ENCODE measurements at places on chromosomes 1 and 21.
A peak's percentile ranks its signal among the peaks of the same experiment; 100 is the strongest.

DNA sequence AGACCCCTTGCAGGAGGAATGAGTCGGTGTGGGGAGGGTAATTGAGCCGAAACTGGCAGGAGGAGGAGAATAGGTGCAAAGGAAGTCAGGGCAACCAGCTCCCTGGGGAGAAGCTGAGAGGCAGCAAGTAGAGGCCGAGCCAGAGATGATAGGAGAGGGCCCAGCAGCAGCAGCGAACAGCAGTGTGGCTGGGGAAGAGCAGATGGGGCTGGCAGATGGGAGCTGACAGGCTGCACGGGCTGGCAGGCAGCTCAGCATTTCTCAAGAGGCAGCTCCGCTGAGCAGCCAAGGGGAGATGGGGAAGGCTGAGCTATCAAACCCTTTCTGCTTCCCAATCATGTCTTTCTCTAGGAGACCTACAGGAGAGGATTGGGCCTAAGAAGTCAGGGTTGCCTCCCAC, 158.2 kb downstream of the TRIM33 start:
- DNase-seq, result no peak

DNA sequence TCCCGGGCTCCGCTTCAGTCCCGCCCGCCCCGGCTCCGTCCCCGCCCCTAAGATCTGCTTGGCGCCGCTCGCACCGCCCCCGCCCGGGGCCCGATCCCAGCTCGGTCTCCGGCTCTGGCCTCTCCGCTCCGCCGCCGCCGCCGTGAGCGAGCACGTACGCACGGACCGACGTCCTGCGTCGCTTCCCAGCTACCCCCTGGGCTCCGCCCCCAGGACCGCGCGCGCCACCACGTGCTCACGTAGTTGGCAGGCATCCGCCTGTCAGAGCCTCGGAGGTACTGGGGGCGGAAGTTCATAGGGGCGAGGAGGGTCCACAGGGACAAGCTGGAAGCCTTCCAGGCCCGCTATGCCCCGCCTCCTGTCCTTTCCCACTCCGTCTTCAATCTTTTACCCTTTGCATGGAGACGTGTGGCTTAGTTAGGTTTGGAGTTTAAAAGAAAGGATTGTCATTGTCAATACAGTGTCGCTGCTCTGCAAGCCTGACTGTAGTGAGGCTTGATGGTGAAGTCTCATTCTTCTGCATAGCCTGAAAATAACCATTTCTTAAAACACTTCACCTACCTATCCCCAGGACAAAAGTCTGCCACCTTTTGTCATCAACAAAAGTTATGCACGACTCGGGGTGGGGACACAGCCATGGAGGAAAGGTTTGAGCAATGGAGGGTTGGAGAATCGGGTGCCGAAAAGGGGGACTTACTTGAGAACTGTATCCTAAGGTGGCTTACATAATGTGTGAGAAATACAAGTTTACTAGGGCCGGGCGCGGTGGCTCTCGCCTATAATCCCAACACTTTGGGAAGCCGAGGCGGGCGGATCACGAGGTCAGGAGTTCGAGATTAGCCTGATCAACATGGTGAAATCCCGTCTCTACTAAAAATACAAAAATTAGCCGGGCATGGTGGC, at the start of gene CLK2:
Gene CLK2 (minus strand): TSS at position 162 of the 903 bp plus-strand sequence. CDS start 2,527 bp downstream, outside the sequence.
- DNase-seq, result peak; percentile 97

DNA sequence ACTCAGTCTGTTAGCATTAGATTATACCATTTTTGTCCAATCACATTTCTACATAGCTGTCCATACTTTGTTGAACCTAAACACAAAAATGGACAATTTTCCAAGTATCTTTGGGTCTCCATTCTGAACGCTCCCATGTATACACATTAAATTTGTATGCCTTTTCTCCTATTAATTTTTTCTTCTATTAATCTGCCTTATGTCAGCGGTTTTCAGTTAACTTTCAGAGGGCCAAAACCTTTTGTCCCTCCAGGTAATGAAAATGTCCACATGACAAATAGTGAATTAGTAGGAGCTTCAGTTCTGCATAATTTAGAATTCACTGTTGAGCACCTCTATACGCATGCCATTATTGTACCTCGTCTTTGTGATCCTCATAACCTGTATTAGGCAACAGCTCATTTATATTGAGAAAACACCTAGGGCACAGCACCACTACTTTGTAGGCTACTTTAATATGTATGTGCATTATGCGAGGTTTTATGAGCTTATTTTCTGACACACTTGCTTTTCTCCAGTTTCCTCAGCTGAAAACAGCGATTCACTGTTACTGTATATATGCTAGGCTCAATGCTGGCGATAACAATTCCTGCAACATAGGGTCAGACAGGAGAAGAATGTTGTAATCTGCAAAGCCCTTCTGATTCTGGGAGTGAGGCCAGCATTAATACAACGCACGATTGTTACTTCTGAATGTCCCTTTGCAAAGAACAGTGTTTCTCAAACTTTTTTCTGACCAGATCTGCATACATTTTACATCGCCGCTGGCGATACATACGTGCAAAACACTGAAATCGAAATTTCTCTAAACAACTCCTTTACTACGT, 1.1 kb upstream of the ABCD3 start:
- no peak for DNase-seq

DNA sequence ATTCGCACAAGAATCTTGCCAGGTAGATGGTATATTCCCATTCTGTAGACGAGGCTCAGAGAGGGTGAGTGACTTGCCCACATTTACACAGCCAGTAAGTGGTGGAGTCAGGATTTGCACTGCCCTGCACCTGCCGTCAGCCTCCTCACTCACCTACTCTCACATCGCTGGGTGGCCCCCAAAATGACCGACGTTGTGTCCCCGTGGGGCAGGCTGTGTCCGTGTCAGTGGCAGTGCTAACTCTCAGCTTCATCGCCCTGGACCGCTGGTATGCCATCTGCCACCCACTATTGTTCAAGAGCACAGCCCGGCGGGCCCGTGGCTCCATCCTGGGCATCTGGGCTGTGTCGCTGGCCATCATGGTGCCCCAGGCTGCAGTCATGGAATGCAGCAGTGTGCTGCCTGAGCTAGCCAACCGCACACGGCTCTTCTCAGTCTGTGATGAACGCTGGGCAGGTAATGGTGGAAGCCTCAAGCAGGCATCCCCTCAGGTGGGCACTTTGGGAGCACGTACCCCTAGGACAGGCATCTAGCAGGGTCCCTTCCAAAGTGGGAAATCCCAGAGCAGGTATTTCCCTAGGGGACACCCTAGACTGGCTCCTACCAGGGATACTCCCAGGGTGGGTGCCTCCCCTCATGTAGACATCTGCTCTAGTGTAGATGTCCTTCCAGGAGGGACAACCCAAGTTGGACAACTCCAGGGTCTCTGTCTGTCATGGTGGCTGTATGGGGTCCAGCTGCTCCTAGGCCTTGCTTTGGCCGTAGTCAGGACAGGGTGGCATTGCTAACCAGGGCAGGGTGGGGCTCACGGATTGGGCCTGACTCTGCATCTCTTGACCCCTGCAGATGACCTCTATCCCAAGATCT, 3.4 kb downstream of the HCRTR1 start:
- DNase-seq, result no peak

- no peak for DNase-seq
These were observed 626.2 kb upstream of the TMPRSS15 start for GRCh38 chr21:19029816-19030215.

DNA sequence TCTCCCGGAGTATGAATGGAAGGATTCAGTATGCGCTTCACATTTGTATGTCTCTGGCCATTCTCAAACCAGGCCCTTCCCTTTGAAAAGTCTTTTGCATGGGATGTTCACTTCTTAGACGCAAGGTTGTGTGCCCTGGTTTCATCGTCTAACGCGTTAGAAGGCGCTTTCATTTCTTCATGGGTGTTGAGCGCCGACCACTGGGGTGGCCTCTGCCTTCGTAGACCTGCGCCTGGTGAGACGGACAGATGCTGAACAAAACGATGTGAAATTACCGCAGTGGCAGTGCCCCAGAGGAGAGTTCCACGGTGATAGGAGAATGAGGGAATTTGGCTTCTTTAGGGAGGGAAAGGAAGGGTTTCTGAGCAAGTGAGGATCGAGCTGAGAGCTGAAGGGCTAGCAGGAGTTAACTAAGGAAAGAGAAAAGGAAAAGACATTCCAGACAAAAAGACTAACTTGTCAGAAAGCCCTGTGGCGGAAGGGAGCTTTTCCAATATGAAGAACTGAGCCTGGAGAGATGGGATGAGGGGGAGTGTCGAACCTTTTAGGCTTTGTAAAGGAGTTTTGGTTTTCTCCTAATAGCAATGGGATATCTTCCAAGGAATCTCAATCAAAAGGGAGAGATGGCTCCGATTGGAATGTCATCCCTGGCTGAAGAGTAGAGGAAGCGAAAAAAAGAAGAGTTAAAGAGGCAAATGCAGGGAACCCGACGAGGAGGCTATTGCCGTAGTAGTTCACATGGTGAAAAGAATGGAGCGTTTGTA, 951 bp downstream of the GGPS1 start:
- peak; percentile 12 for DNase-seq

GRCh38 chr21:39258207-39258606, 55.2 kb downstream of the BRWD1 start:
- no peak for DNase-seq

DNA sequence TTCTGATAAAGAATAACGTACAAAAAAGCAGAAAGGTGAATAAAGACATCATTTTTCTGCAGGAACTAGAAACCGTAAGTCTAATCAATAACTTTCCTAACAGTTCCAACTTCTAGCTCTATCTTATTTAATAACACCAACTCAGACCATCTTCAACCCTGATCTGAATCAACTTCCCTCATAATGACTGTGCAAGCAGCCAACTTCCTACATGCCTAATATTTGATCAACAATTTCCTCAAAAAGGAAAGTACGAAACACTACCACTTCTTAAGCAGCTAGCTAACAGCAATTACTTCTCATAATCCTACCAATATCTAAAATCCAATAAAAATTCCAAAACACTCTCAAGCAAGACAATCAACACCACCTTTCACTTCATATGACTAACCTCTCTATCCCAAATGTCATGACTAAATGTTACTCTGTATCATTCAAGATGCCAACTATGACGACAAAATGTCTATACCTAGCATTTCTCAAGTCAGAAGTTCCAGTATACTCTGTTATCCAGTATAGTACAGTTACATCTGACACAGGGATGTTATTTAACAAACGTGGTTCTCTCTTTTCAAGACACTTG, 1.7 kb downstream of the COP1 start:
- no peak for DNase-seq

DNA sequence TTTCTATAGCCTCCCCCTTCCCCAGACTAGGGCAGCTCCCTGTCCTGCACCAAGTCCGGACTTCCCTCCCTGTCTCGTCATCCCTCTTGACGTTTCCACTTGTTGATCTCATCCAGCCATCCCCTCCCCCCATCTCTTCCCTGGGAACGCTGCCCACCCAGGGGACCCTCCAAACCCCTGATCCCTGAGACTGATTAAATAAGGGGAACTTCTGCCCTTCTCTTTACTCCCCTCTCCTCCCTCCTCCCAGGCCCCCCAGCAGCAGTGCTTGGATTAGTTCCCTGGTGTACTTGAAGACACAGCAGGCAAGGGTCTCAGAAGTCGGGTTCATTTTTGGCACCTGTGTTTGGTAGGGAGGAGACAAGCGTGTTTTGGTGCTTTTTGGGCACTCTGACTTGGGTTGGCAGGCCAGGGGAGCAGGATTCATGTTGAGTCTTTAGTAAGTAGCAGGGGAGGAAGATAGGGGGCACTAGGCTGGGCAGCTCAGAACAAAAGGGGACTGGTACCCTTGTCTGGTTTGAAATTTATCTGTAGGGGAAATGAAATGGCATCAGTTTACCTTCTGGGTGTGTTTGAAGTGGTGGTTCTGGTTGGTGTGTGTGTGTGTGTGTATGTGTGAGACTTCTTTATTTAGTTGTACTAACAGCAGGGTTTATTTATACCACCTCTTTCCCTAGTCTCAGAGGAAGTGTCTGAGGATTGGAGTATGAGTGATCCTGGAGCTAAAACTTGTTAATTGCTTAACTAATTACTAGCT, 11.1 kb downstream of the VANGL2 start:
- no peak for DNase-seq

GRCh38 chr1:20325844-20326420, 35.3 kb downstream of the VWA5B1 start:
- DNase-seq, result no peak

DNA sequence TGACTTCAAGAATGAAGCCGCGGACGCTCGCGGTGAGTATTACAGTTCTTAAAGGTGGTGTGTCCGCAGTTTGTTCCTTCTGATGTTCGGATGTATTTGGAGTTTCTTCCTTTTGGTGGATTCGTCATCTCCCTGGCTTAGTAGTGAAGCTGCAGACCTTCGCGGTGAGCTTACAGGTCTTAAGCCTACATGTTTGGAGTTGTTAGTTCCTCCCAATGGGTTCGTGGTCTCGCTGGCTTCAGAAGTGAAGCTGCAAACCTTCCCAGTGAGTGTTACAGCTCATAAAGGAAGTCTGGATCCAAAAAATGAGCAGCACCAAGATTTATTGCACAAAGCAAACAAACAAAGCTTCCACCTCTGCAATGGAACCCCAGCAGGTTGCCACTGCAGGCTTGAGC, 14.7 kb downstream of the LDLRAD1 start:
- DNase-seq, result no peak

GRCh38 chr1:205496661-205497060, 7.8 kb upstream of the CDK18 start:
- DNase-seq, result no peak

GRCh38 chr1:90712153-90712856, 4.8 kb downstream of the BARHL2 start:
- DNase-seq, result no peak

DNA sequence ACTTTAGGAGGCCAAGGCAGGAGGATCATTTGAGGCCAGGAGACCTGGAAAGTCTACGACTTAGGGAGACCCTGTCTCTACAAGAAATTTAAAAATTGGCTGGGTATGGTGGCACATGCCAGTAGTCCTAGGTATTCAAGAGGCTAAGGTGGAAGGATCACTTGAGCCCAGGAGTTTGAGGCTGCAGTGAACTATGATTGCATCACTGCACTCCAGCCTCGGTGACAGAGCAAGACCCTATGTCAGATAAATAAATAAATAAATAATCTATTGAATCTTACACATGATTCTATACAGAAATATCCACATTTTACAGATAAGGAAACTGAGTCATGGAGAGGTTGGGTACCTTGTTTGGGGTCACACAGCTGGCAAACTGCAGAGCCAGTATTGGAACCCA, 89.1 kb downstream of the MAN1C1 start:
- DNase-seq, result no peak

- DNase-seq, result no peak
These were observed 2.4 kb downstream of the S100A5 start for GRCh38 chr1:153538315-153538821.

DNA sequence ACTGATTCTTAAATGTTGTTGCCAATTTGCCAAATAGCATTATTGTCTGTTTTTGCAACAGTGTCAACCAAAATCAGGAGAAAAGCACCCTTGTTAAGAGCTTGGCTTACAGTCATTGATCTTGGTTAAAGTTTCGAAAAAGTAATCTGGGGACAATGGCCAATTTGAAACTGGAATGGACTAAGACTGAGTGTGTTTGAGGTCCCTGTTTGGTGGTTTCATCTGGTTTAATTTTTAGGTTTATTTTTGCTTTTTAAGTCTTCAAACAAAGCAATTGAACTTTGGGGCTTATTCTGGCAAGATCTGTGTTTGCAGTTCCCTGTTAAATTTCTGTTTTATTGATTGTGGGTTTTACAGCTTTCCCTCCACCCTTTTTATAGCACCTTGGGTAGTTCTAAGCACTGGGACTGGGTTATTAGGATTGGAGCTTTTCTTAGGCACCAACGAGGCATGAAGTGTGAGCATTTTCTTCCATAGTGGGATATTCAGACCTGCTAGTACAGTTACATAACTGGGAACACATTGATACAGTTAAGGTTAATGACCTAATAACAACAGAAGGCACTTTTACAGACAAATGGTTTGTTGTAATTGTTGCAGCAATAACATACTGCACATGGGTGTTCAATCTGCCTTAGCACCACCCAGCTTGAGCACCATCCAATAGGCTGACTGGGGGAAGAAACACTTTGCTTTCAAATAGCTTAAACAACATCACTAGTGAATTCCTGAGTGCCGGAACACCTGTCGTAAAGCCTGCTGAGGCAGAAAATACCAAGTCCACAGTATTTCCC, 40.6 kb upstream of the MAP10 start:
- DNase-seq, result no peak

Measured in stimulated activated CD4-positive, alpha-beta T cell treated with anti-CD3 and anti-CD28 coated beads, Interleukin-12 subunit alpha, Interleukin-12 subunit beta, amount 100 ng/mL, for 24 hours (primary cell).